ENCODE measurements at places on chromosomes 11 and 22.
A peak's percentile ranks its signal among the peaks of the same experiment; 100 is the strongest.

DNA sequence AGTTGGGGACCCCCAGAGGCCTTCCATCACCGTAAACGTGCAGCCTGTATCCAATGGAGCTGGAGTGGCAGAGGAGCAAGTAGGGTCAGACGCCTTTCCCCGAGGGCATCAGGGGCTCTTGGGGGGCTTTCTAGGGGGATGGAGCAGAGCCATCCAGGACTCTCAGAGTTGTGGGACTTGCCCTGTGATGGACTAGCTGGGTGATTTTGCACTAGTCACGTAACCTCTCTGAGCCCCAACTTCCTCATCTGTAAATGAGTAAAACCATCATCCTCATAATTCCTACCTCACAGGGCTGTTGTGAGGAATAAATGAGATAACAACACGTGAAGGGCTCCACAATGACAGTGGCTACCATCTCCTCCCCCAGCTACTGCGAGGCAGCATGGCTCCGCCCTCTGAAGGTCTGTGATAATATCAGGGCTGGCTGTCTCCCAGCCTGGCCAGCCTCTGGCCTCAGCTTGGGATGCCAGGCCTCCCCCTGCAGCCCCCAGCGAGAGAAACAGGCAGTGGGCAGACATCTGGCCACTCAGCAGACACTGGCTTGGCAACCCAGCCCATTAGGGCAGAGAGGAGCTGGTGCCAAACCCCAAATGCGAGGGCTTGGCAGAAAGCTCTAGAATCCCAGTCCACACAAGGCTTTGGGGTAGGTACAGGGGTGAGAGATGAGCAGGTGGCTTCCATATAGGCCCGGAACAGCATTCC, 6.7 kb downstream of the USP2 start:
- no peak for DNase-seq

- no peak for DNase-seq
These were observed 2.6 kb downstream of the METTL15 start for GRCh38 chr11:28110821-28111200.

DNA sequence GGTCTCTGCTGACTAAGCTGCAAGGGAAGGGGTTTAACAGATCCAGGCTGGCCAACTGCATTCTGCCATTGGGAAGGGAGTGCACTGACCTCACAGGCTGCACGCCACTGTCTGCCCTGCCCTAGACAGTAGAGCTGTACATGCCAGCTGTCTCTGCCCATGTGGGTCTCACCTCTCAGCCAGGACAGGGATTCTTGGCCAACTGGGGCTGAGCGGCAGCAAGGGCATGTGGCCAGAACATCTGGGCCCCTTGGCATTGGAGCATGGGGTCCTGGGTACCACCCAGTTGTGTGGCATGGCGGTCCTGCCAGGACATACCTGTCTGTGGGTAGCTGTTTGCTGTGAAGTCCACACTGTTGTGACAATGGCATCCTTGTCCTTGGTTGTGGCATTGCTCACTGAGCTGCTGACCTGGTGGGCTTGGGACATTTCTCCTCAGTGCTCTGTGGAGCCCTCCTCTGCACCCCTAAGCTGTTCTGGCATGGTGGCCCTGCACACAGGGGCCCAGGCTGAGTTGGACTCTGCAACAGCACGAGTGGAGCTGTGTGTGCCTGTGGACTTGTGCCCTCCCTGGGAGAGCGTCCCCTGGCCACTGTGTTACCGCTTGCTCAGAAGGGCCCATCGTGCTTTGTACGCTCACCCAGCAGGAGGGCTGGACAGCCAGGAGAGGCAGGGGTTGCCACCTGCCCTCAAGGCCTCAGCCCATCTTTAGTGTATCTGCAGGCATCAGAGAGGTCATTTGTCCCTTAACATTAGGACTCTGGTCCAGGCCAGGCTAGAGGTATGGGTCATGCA, 46.7 kb downstream of the MED15 start:
- no peak for DNase-seq

DNA sequence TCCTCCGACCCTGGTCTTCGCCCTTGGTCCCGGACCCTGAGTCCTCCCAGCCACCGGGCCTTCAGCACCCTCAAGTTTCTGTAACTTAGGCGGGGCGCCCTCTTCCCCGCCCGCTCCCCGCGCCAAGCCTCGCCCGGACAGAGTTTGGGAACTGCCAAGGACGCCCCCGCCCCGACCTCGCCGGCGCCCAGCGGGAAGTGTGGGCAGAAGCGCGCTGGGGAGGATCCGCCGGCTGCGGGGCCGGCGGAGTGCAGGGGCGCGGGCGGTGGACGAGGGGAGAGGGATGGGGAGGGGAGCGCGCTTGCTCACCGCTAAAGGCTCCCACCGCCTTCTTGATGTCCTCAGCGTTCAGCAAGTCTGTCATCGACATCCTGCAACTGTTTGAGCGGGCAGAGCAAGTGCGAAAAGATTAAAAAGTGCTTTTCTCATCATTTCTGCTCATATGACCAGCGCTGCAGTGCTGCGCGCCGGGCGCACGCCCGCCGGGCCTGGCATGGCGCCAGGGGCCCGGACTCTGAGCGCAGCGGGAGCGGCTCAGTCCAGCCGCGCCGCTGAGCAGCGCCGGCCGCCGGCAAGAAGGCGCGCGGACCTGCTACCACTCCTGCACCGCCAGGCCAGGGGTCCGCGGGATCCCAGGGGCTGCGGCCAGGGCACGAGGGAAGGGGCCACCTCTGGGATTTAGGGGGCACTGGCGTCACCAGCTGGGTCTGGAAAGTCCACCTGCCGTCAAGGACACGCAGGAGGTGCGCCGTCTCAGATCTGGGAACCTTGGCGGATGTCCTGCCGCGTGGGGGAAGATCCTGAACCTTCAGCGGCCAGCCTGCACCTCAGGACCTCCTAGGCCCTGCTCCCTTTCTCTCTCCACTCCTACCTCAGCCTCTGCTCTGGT, at the start of gene PVALB:
Gene PVALB (minus strand): TSS at position 400 of the 889 bp plus-strand sequence. CDS start 30 bp downstream, at position 370.
- peak; percentile 62 for DNase-seq

- DNase-seq, result no peak
These were observed 64.8 kb upstream of the NAV2 start for GRCh38 chr11:19647816-19648215.

GRCh38 chr11:125626288-125626950, 1.5 kb downstream of the CHEK1 start:
- no peak for DNase-seq

GRCh38 chr22:29816128-29816527, 21.9 kb downstream of the ASCC2 start:
- no peak for DNase-seq

GRCh38 chr22:45180146-45180679, 16.5 kb downstream of the NUP50 start:
- no peak for DNase-seq

GRCh38 chr11:75246006-75246670, 5.6 kb downstream of the TPBGL start:
- no peak for DNase-seq

DNA sequence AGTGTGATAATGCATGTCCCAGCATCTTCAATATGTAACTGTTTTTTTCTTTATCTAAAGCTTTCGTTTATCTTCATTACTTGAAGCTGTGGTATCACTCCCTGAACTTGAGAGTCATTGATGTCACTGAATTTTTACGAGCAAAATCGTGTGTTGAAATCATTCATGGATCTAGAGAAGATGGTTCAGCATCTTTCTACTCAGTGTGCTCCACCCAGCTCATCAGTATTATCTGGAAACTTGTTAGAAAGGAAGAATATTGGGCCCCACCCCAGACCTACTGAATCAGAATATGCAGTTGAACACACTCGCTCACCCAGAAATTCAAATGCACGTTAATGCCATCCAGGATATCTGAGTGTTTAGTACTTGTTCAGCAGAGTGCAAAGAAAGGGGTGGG, 8.3 kb downstream of the CDON start:
- DNase-seq, result no peak

GRCh38 chr11:75792997-75793800, 21.8 kb upstream of the UVRAG start:
- DNase-seq, result no peak

- no peak for DNase-seq
These were observed 1.6 kb upstream of the BRSK2 start for GRCh38 chr11:1387961-1388762.

- no peak for DNase-seq
These were observed 13.0 kb downstream of the SCN4B start for GRCh38 chr11:118139578-118139977.

DNA sequence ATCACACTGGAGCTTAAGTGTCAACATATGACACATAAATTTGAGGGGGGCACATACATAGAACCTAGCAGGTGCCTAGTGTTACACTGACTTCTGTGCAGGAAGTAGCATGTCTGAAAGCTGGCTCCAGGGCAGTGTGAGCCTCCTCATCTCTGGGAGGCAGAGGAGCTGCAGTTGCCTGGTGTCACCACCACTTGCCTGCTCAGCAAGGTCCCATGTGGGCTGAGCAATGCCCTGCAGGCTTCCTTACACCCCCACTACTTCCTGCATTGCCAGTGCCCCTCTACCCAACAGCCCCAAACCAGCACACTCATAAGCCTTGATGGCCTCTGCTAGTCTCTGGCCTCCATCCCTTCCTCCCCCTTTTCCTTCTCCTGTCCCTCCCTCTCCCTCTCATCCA, 165.8 kb downstream of the BUD13 start:
- DNase-seq, result no peak

- peak; percentile 11 for DNase-seq
These were observed 377.0 kb upstream of the LRRC4C start for GRCh38 chr11:41836431-41836830.

GRCh38 chr11:3165152-3165705, at the start of gene OSBPL5:
TSS of gene OSBPL5 (minus strand) at chr11:3165310. CDS start at chr11:3129148, 36,162 bp downstream.
- DNase-seq, result peak; percentile 95

DNA sequence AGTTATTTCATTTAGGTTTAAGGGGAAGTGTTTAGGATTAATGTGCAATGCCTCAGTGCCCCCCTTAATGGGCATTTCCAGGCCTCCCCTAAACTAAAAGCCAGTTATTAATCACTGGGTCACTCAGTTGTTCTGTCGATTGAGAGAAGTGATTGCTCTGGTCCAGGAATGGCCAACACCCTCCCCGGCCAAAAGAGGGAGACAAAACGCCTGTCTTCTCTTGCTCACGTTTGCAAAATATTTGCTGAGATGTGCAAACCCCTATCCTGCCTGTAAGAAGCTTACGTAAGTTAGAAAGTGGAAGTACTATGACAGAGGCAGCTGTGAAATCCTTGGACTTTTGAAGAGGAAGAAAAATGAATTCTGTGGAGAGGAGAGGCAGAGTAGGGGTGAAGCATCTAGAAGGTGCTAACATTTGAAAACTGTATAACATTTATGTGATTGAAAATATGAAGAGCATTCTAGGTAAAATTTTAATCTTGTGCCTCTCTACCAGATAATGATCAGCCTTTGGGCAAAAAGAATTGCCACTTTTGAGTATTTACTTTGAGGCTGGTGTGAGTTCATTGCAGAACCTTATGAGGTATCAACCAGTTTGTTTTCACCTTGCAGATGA, 37.7 kb downstream of the NTM start:
- DNase-seq, result peak; percentile 71

GRCh38 chr11:75133976-75134375, 16.9 kb upstream of the SLCO2B1 start:
- DNase-seq, result no peak

GRCh38 chr11:115290893-115291292, 213.3 kb downstream of the CADM1 start:
- DNase-seq, result no peak

DNA sequence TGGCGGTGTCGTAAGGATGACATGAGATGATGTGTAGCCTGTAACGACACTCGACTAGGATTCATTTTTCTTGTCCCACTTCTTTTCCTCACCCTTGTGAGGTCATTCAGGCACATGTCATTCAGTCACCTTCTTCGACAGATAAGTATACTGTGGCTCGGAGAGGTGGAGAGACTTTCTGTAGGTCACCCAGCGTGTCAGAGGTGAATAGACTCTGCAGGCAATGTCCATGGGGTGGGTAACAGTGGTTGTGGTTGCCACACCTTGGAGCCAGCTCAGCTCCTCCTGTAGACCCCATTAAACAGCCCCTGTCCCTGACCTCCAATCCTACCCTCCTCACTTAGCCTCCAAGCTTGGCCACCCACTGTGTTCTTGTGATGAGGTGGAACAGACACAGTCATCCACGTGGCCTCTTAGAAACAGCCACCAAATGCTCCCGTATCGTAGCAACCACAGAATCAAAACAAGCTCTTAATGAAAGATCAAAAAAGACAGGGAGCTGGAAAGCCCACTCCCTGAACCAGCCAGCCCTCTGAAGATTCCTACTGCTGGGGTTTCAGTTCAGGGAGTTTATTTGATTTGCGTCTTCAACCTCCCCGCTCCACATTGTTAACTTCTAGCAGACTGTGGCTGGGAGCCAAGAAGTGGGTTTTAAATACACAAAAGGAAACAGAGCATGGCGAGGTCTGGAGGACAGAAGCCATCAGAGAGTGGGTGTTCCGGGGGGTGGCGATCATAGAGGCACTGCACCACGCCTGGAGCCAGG, 89.0 kb upstream of the GRK3 start:
- DNase-seq, result no peak

- DNase-seq, result peak; percentile 17
These were observed 464 bp upstream of the CECR2 start for GRCh38 chr22:17368554-17369438.

DNA sequence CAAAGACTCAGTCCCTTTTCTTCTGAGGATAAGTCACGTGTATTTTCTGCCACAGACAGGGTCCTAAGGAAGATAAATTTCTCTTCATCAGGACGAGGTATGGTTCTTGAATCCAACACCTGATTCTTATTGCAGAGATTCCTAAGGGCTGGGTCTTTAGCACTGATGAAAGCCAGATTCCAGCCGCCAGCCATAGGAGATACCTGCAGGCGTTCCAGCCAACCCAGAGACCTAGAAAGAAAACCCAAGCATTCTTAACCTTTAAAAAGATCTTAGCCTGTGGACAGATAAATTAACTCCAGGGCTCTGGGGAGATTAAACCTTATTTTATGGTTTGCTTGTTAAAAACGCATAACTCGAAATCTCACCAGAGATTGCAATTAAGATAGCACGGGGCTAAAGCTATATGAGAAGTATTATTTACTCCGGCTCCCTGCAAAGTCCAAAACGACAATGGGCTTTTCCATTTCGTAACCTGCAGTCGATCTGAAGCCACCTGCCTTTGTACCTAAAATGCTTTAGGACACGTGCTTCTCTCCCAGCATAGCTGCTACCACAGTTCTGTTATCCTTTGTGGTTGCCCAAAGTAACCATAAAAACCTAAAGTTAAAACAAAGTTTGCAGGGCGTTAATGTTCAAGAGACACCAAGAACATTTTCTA, 104.5 kb downstream of the NXPE2 start:
- no peak for DNase-seq

- DNase-seq, result peak; percentile 20
These were observed 16.7 kb upstream of the UCP3 start for GRCh38 chr11:74025467-74026166.

DNA sequence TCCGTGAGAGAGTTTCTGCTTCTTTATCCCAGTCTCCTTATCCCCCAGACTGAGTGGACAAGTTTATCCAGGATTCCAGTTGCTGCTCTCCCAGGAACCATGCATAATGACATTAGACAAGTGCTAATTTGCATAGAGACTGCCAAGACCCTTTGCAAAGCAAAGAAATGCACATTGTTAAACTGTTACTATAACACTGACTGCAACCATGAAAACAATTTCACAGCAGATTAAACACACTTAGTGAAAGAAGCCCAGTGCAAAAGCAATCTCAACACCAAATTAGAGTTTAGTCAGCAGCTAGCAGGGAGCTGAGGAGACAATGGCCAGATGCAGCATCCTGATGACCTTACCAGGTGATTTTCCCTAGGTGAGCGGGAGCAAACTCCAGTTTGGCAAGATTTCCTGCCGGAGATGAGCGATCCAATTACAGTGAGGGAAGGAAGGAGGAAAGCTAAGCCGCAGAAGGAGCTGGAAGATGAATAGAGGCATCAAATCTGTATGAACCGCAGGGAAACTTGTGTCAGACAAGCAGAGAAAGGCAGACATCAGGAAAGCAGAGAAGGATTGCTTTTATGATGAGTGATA, 273.8 kb upstream of the B3GAT1 start:
- no peak for DNase-seq
